Activated naive CD4-positive, alpha-beta T cell treated with anti-CD3 and anti-CD28 coated beads for 36 hours (primary cell): ENCODE measurements at places on chromosomes 2 and 18. TPM values are rescaled to one million over a fixed set of nuclear protein-coding genes. Genes with fewer than 3 reads are reported as not detected.

SERPINB4 gene
- not detected for total RNA-seq

DSG1 gene
- not detected for total RNA-seq

APLF gene
- 2.4 TPM for total RNA-seq

ST6GAL2 gene
- total RNA-seq: not detected

ALPP gene
- total RNA-seq: not detected

DLGAP1 gene
- not detected for total RNA-seq

NEU2 gene
- not detected for total RNA-seq

DCDC2C gene
- not detected for total RNA-seq

CACNB4 gene
- total RNA-seq: 0.10 TPM

HSBP1L1 gene
- total RNA-seq: 14.2 TPM

CNDP1 gene
- total RNA-seq: not detected

WDR54 gene
- 67.2 TPM for total RNA-seq

TAF1B gene
- total RNA-seq: 24.8 TPM
